ENCODE measurements at places on chromosomes 7 and 10.

- DNase-seq, result no peak
Observed at GRCh38 chr10:123639131-123639530, 27.0 kb upstream of the GPR26 start.

- DNase-seq, result no peak
Observed at GRCh38 chr10:79222186-79222585, 125.1 kb upstream of the PPIF start.

DNA sequence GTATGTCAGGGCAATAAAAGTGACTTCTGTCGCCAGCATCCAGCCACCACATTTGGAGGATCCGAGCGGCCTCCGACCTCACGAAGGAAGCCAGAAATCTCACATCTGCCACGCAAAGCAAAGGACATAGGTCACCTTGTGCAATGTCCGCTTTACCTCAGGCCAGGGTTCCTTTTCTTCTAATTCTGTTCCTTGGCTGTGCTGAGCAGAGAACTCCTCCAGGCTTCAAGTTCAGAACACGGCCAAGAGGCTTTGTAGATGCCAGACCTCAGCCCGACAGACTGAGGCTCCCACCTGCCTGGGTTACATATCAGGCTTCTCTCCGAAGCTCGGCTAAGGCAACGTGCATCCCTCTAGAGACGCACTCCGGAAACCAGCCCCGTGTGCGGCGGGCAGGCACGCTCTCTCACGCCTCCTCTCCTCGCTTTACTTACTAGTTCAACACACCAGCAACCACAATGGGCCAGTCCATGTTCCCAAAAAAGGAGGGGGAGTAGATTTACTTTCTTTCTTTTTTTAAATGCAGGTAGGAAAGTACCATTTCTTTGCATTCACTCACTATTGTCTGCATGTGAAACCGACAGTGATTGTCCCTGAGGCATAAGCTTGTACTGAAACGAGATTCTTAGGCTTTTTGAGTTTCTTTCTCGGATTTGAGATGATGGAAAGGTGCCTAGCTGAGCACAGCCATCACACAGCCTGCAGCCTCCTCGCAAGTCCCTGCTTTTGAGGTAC is 122.4 kb upstream of the AFAP1L2 start:
- peak; percentile 80 for DNase-seq

DNA sequence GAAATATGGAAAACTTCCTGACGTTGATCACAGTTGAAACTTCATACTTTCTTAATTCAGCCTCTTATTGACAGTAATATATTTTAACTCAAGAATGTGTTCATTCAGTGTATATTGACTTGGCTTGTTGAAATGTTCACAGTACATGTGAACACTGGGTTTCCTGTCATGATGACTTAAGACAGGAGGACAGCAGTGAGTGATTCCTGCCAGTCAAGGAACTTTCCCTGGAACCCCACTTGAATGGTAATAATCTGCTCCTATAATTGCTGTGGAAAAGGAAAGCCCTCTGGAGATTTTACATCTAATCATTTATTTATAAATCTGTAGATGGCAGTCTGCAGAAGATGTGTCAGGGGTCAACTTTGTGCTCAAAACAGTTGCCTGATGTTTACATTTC is 216.5 kb downstream of the MGMT start:
- DNase-seq, result no peak

DNA sequence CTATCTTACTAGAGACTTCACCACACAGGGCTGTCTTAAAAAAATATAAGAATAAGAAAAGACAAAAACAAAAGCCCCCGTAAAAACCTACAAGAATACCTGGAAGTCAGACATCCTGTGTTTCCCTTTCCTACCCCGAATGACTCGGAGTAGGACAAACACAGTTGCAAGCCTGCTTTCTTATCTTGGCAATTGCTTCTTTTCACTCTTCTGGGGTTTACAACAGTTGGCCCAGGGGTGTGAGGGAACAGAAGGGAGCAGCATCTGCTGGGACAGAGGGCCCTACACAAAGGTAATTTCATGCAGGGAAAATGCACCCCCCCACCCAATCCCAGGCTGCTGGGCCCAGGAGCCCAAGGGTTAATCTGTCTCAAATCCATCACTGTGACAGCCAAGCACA is 220.6 kb downstream of the ARHGAP12 start:
- DNase-seq, result no peak

GRCh38 chr10:31866118-31866670 is 62.4 kb downstream of the ARHGAP12 start:
- DNase-seq, result no peak

- DNase-seq, result no peak
Observed at GRCh38 chr7:15213093-15213492, 310.5 kb upstream of the DGKB start.

DNA sequence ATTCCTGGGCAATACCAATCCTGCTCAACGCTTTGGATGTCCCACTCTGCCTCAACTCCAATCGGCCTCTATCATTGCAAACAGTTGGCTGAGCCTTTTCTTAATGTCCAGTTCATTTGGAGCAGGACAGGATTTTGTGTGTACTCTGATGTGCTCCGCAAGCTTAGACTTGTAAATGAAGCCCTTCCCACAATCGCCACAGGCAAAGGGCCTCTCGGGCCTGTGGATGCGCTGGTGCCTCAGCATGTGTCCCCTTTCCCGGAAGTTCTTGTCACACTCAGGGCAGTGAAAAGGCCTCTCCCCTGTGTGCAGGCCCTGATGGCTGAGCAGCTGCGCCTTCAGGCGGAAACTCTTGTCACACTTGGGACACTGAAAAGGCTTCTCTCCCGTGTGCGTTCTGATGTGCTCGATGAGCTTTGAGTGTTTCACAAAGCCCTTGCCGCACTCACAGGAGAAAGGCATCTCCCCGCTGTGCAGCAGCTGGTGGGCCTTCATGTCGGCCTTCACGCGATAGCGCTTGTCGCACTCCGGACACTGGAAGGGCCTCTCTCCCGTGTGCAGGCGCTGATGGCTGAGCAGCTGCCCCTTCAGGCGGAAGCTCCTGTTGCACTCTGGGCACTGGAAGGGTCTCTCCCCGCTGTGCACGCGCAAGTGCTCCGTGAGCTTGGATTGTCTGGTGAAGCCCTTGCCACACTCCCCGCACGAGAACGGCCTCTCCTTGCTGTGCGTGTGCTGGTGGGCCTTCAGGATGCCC is 20.0 kb downstream of the ZNF786 start:
- DNase-seq, result no peak

GRCh38 chr10:61899997-61900828 is 1.3 kb upstream of the ARID5B start:
- DNase-seq, result peak; percentile 75

DNA sequence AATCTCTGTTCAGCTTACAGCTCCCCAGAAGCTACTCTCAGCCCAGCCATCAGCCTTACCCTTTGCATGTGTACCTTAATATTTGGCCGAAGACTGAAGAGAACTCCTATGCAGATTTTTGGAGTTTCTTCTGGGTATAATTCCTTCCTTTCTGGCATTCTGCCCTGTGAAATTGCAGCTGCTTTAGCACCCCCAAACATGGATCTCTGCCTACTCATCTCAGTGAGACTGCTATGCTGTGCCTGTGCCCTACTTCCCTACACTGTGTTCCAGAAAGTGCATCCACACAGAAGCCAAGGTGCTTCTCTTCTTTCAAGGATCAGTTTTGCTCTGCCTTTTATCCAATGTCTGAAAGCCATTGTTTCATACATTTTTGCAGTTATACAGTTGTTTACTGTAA is 81.6 kb downstream of the NPY start:
- DNase-seq, result no peak

- DNase-seq, result peak; percentile 15
Observed at GRCh38 chr10:122374859-122375678, 561 bp downstream of the PLEKHA1 start.

All from hematopoietic multipotent progenitor cell treated with erythropoietin and hydrocortisone succinate and interleukin-3 and kit ligand, for 6 days (in vitro differentiated cells).